ENCODE measurements at places on chromosomes 6 and 20.

DNA sequence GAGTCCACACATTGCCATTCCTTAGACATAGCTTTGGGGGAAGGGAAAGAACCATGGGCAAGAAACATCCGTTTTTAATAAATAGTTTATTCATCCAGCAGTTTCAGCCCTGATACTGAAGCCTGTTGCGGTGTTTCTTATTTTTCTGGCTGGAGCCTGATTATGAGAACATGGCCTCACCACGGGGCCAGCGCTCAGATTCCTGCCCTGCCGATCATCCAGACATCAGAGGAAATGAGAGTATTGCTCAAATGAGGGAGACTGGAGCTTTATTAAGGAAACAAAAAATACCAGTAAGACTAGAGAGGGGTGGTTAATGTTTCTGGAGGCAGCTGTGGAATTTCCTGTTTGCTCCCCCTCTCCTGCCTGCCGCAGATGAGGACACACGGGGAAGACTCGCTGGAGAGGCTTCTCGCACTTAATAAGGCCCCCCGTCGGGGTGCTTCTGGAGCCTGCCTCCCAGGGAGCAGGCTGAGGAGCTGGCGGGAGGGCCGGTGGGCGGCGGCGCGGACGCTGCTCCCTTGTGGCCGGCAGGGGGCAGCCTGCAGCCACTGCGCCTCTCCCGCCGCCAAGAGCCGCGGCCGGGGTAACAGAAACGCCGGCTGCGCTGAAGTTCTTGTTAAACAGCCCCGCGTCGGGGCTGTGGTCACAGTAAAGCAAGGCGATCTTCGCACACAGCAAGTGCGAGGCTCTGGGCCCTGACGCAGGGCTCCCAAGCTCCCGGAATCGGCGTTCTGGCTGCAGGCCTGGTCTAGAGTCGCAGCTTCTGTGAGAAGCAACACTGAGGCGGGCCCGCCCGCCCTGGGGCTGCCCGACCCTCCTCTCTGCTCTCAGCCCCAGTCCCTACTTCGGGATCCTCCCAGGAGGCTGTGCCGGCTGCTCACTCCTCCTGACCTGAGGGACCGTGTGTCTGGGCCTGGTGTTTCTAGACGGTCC, 17.5 kb downstream of the LEMD2 start:
- DNase-seq = no peak

DNA sequence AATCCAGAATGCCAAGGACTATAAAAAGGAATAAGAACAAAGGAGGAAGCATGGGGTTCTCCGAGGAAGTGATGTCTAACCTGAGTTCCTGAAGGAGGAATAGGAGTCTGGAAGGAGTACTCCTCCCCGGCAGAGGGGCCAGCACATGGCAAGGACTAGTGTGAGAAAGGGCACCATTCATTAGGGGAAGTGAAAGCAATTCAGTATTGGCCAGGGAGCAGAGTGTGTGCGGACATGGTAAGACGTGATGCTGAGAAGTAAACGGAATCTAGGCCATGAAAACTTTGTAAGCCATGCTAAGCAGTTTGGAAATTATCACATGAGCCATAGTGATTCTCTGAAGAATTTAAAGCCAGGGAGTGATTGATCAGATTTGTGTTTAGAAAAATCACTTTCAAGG, 218.9 kb upstream of the PRDM1 start:
- DNase-seq = no peak

- peak; percentile 61 for DNase-seq
Observed at GRCh38 chr6:111614833-111615582, 9.3 kb upstream of the TRAF3IP2 start.

GRCh38 chr20:51188941-51189340, 166.0 kb upstream of the KCNG1 start:
- DNase-seq = no peak

DNA sequence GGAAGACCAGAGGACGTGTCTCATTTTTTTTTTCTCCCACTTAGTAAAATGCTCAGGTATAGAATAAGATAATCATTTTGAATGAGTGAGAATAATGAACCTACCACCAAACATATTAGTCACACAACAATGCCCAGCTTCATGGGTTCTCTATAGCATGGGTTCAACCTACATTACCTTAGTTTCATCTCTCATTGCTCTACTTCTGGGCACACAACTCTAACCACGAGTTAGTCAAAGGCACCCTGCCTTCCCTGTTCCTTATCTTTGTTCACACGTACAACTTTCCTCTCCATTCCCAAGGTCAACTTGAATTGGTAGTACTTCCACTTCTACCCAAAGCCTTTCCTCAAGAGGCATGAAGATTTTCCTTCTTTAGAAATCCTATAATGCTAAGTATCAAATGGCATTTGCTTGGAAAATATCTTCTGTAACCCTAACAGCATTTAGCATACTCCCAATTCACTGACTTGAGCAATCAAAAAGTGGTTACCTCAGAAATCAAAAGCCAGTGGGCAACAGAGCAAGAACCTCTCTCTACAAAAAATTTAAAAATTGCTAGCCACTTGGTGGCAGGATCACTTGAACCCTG, 20.9 kb downstream of the DEK start:
- DNase-seq = no peak

GRCh38 chr20:34472246-34472925, 43.8 kb upstream of the DYNLRB1 start:
- DNase-seq = no peak

GRCh38 chr20:61024390-61024789, 227.7 kb upstream of the CDH4 start:
- DNase-seq = no peak

GRCh38 chr6:43454290-43454695, 1.1 kb downstream of the DLK2 start:
- no peak for DNase-seq

DNA sequence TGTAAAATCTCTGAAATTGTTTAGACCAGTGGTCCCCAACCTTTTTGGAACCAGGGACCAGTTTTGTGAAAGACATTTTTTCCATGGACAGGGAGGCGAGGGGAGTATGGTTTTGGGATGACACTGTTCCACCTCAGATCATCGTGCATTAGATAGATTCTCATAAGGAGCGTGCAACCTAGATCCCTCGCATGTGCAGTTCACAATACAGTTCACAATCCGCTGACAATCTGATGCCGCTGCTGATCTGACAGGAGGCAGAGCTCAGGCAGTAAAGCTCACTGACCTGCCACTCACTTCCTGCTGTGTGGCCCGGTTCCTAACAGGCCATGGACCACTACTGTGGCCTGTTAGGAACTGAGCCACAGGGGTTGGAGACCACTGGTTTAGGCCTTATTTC, 115.2 kb downstream of the EPM2A start:
- DNase-seq = no peak

DNA sequence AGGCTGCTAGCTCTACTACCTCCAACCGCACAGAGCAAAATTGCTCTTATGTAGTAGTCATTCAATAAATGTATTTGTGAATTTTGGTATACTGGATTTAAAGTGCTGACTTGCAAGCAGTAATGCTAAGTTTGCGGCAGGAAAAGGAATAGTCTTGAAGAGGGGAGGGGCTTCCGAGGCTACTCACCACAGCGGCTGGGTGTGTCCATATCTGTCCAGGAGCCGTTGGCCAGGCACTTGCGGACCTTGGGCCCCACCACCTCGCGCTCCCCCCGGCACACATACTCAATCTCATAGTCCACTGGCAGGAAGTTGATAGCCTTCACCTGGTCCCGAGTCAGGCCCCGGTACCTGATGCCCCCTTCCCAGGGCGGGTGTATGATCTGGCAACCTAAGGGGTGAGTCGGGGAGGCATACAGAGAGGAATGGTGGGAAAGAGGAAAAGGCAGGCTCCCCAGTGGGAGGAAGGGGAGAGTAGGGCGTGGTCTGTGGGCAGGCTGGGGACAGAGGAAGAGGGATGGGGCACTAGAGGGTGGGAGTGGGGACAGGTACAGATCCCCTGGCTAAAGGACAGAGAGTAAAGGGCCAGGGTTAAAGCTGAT, 1.7 kb downstream of the GABBR1 start:
- no peak for DNase-seq

DNA sequence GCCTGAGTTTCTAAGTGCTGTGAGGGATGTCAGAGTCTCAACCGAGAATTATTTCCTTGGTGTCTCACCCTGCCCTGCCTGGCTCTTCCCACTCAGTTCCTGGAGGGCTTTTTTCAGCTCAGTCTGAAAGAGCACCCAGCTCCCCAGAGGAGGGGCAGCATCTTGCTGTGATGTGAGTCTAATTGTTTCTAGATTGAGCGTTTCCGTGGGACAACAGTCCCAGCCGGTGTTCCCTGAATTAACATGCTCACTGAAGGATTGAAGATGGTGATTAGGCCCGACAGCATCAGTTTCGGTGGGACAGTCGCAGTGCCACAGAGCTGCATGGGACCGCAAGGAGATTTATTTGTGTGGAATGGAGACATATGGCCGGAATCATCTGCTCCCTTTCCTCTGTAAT, 587.6 kb downstream of the DHX35 start:
- DNase-seq = no peak

DNA sequence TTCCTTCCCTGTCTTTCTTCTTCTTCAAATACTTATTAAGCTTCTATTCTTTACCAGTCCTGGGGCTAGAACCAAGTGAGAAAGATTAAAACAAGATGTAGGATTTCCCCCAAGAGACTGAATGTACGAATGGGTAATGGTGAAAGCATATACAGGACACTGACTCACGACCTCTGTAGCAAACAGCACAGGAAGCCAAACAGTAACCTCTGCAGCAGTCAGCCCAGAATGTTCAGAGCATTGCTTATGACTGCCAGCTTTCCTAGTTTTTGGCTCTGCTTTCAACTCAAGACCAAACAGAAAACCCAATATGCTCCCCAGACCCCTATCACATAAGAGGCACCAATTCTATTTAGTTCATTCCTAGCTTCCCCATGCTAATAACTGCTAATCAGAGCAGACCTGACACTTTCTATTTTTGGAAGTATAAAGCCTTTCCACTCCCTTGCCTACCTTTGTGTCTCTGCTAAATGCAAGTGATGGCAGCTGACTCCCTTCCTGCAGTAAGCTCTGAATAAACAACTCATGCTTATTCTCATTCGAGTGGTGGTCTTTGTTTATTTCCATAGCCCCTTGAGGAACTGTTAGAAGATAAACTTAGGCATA, 690.6 kb downstream of the EPM2A start:
- no peak for DNase-seq

GRCh38 chr6:4049246-4049645, 29.7 kb downstream of the FAM217A start:
- no peak for DNase-seq

GRCh38 chr20:16498526-16499253, 74.6 kb downstream of the KIF16B start:
- no peak for DNase-seq

DNA sequence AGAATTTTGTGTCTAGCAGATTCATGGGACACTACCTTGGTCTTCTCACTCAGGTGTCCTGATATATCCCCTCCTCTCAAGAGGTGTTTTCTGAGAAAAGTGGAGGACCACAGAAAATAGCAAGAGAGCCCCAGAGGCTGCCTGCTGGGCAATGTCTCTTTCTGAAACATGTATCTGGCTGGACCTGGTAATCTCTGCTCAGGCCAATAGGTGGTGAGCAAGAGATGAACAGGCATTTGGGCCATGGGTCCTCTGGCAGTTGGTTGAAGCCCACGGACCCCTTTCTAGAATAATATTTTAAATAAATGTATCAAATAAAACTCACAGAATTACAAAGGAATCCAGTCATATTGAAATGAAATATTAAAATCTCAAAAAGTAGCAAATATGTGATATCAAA, 8.8 kb upstream of the THBD start:
- no peak for DNase-seq

- no peak for DNase-seq
Observed at GRCh38 chr6:158024566-158025297, 43.1 kb downstream of the SYNJ2 start.

DNA sequence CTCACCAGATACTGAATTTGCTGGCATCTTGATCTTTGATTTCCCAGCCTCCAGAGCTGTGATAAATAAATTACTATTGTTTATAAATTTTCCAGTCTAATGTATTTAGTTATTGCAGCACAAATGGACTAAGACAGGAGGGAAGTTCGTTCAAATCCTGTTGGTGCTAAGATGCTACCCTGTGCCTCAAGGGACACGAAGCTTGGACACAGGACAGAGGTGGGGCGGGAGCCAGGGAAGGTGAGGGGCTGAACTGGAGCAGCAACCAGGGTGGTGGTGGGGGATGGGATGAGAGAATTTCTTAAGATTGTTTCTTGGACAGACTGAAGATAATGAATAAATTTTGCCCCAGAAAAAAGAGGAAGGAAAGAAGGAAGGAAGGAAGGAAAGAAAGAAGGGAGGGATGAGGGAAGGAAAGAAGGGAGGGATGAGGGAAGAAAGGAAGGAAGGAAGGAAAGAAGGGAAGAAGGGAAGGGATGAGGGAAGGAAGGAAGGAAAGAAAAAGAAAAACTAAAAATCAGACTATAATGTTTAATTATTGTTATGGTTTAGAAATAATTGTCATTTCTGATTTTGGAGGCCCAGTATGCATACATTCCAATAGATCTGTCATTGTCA, 127.2 kb downstream of the CDC5L start:
- DNase-seq = no peak

DNA sequence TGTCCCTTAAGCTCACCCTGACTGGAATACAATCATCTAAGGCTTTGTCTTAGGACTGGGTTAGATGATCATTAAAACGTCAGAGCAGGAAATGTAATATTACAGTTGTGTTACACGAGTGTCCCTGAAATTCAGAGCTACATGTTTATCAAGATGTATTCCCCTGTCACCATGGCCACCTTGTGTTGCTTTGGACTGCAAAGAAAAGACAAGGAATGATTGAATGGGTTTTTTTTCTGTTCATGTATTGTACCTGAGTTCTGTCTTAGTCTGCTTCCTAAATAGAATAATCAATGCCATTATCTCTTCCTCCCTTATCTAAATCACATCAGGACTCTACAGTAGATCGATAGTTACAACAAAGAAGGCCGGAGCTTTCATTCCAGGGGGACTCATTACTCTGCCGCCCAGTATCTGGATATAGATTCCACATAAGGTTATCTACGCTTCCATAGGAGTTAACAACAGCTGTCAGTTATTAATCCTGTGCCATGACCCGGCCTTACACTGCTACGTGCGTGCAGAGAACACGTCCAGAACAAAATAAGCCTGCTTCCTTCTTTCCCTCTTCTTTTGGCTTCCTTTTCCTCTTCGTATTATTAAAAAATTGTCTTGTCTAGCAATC, 274.1 kb upstream of the SASH1 start:
- no peak for DNase-seq

DNA sequence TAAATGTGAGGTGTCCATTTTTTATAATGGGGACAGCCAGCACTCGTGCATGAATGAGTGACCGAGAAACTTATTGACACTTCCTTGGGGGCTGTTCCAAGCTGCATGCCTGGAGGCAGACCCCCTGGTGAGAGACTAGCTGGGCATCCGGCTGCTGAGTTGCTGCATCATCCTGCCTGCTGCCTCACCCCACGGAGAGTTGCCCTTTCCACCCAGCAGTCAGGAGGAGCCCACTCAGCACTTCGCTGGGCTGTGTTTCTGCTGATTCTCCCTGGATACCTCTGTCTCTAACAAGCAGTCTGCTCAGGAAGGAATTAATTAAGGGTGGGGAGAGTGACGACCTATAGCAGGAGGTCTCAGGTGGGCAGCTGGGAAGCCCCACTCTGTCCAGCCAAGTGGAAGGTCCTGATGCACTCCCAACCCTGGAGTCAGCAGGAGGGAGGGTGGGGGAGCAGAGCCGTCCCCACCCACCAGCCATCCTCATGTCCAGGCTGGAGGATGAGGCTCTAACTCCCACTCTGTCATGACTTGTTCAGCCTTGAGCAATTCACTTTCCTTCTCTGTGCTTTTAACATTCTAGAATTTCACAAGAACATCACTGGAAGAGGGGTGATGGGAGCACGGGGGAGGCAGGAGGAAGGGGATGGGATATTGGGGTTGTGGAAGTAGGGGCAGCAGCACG, 177.3 kb downstream of the LRFN2 start:
- no peak for DNase-seq

Data from T47D (cell line).